ENCODE measurements at places on chromosomes 7 and 10. TPM values are rescaled to one million over a fixed set of nuclear protein-coding genes. Genes with fewer than 3 reads are reported as not detected.

DNA sequence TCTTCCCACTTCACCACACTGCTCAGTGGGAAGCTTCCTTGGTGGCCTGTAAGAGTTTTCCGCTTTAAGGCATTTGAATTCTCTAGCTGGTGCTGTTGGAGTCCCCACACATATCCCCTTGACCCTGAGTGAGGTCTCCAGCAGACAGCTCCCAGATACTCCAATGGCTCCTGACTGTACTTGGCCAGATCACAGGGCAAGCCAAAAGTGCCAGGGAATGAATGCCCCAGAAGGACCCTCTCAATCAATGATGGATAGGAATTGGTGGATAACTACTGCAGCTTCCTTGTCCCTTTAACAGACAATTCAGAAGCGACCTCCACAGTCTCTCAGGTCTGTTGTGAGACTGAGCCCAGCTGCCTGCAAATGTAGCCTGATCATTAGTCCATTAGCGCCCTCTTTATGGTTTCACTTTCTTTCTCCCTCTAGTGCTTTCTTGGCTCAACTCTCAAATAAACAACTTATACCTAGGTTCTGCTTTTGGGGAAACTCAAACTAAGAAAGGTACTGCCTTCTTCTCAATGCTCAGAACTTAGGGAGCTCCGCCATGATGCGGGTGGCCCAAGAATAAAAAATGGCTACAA lies 283.0 kb downstream of the TCF7L2 start:
- no peak for DNase-seq

DNA sequence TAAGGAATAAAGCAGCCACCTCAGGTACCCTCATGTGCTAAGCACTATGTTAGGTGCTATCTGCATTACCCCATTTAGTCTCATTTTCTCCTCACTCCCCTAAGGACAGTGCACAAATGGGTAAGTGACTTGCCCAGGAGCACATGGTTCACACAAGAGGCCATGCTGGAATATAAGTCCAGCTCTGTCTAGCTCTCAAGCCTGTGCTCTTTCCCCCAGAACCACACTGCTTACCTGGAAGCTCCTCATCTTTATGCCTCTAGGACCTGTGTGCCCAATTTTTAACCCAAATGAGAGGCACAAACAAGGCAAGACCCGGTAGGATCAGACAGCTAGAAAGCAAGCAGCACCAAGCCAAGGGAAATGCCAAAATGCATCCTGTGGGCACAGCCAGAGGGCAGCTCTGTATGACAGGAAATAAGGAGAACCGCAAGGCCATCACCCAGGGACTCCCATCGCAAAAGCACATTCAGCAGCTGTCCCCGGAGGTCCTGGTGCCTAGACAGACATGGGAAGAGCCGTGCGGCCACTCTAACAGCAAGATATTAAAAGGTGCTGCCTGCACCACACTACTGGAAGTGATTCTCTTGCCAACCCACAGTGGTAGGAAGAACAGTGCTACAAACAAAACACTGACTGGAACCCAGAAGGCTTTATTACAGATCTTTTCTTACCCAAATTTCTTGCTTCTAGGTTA lies 88.1 kb downstream of the GSAP start:
- DNase-seq: no peak

DNA sequence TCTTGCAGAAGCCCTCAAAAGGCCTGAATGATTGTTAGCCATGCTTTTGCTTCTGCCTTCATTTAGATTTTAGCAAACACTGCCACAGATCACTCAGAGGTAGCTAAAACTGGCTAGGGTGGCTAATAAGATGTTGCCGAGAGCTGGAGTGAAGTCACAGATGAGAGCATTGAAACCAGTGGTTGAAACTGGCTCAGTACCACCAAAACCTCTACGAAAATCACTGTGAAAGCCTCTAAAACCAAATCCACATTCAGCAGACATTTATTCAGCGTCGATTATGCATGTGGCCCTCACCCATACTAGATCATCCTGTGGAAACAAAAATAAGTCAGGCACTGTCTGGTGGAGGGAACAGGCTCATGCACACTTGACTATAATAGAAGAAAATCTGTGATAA lies 50.8 kb downstream of the PIK3CG start:
- DNase-seq: no peak

DNA sequence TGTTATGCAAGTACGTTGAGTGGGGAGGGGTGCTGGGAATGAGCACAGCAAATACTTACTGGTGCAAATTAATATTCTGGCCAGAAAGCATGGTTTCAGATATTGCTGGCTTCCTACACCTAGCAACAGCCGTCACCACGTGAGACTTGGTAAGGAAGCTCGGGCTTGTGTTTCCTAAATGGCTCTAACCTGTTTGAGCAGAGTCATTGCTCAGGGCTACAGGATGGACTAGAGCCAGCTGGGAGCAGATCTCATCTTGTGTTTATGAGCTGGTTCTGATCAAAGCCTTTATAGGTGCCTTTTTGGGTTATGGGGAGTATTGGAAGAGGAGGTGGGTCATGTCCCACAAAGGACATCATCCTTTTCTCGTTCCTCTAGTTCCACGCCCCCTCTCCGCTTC lies 200.3 kb downstream of the BUB3 start:
- DNase-seq: no peak

- DNase-seq: no peak
Observed at GRCh38 chr7:77627309-77627676, 69.0 kb upstream of the RSBN1L start.

GRCh38 chr10:88216976-88217375 lies 353.6 kb downstream of the PTEN start:
- no peak for DNase-seq

DNA sequence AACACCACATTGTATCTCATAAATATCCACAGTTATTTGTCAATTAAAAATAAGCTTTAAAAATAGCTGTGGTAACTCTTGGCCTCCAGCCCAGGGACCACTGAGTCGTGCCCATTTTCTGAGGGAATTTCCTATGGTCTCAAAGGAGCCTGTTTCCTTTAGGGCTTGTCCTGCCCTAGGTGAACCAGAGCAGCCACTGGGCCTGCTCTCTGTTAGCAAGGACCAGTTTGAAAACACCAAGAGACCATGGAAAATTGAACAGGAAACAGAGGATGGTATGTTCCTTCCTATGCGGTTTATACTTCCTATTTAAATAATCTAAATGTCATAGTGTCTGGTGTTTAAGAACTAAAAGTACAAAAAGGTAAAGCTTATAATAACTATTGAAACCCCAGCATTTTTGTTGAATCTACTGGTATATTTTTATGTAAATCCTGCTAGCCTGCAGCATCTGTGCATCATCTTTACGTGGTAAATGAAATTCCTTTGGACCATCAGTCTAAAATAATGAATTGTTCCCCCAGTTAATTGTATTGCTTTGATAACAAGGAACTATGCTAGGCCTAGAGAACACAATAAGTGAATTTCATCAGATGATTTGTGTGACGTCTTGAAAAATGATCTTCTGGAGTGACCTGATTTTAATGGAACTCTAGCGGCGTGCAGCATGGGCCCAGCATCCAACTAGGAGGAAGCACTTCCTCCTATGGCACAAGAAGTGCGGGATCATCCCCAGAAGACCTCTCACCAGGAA lies 333.7 kb downstream of the GFRA1 start:
- no peak for DNase-seq

DNA sequence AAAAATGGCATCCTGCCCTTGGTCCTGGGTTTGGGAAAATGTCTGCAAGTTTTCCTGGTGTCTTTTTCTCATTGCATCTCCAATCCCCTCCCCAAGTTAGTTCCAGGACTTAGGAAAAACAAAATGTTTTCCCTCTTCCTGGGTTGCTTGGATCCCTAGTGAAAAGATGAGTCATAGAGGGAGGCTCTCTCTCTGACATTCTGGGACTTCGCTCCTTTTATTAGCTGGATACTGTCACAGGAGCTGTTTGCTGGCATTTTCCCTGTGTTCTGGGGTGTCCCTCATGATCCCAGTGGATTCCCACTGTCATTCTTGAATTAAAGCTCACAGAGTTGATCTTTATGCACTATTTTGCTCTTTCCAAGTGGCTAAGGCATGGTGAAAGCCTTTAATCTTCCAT lies 316.4 kb upstream of the MBL2 start:
- DNase-seq: no peak

DNA sequence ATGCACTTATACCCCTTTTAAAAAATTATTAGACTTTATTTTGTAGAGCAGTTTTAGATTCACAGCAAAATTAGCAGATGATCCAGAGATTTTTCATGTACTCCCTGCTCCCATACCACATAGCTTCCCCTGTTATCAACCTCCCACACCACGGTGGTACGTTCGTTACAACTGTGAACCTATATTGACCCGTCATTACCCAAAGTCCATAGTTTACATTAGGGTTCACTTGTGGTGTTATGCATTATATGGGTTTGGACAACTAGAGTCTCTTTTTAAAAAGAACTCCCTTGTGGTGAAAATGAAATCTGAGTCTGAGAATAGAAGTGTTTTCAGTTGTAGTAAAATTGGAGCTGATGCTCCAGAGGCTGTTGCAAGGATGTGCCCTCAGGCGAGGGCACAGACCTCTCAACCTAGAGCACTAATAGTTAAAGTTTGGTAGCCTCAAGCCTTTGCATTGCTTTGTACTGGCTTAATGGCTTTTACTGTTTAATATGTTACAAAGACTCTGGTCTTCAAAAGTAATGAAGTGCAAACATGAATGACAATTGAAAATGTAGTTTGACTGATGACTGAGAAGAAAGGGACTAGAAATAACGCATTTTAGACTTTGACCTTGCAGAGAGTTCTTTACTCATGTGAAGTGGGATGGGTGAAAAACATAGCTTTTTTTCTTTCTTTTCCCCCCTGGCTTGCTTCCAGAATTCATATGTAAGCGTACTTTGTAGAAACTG lies 30.6 kb upstream of the CSTF2T start:
- DNase-seq: no peak

- DNase-seq: no peak
Observed at GRCh38 chr7:140983802-140984201, 30.9 kb downstream of the MRPS33 start.

GRCh38 chr7:117283371-117283770 lies 39.5 kb downstream of the WNT2 start:
- DNase-seq: no peak

- no peak for DNase-seq
Observed at GRCh38 chr10:70537398-70538194, 59.0 kb downstream of the PALD1 start.

GRCh38 chr7:21911341-21911875 lies 34.3 kb downstream of the CDCA7L start:
- no peak for DNase-seq

DNA sequence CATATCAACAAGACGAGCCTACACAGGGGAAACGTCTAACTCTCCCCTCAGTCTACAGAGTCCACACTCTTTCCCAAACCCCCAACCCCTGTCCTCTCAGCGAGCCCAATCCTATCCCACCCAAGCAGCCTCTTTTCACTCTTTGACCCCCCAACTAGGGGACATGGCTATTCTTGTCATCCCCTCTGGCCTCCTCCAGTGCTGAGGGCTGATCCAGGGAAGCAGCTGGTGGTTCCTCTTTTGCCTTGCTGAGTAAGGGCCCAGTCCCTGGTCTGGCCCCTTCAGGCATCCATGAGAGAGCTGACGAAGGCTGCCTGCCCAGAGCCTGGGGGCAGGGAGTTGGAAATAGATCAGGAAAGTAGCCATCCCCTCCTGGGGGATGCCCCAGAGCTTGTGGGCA lies 6.4 kb downstream of the NOBOX start:
- no peak for DNase-seq

DNA sequence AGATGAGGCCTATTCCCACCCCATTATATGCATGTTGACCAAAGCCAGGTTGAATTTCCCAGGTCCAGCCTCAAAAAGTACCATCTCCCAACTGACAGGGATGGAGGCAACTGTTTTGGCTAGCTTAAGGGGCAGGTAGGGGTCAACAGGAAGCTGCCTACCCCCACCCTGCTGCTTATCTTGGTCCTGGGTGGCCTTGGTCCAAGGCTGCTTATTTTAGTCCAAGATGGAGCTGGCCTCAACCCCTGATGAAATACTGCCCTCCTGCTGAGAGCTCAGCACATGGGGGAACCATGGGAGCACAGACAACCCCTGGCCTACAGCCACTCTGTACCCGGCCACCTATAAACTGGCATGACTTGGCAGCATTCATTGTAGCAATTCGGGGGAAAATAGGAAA lies 23.1 kb downstream of the MYO1G start:
- DNase-seq: no peak

GRCh38 chr7:30968294-30968693 lies 4.5 kb downstream of the GHRHR start:
- no peak for DNase-seq

DNA sequence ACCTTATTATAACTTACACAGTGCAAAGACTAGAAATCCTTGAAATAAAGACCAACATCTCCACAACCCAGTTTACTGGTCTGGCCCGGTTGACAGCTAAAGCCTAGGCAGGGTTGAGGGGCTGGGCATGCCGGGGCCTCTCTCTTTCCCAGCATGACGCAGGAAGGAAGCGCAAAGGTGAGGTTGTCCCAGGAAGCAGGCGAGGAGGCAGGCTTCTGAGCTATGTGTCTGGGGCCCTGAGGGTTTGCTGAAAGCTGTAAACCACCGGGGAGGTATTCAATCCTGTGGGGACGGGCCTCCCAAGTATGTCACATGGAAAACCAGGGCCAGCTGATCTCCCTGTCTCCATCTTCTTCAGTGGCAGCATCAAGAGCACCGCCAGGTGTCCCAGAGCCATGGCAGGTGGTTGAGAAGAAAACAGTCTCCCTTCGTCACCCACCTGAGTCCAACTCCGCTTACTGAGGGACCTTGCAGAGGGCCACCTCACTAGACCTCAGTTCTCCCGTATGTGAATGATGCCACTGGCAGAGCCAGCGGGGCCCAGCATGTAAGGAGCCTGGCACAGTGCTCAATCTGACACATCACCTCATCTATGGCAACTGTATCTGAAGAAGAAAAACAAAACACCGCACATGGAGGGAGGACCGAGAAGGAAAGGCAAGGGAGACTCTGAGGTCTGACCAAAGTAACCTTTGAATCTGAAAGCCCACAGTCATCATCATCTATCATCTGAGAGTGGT lies 49.5 kb downstream of the FAM53B start:
- peak; percentile 39 for DNase-seq

GRCh38 chr10:72079356-72079755 lies 9.0 kb downstream of the SPOCK2 start:
- no peak for DNase-seq

- no peak for DNase-seq
Observed at GRCh38 chr10:98696516-98696915, 249.8 kb upstream of the HPS1 start.

- DNase-seq: no peak
Observed at GRCh38 chr7:19296617-19297016, 151.4 kb upstream of the FERD3L start.

- DNase-seq: no peak
Observed at GRCh38 chr7:12670000-12670729, 17.3 kb upstream of the ARL4A start.

GRCh38 chr7:151272405-151272804 lies 23.9 kb upstream of the SMARCD3 start:
- DNase-seq: no peak

The PILRA gene
- 0.93 TPM for polyA plus RNA-seq

The SLC29A4 gene
- polyA plus RNA-seq: 2.6 TPM

The FOXI2 gene
- 0.03 TPM for polyA plus RNA-seq

The GPR15LG gene
- polyA plus RNA-seq: 0.09 TPM

The CPA4 gene
- 0.09 TPM for polyA plus RNA-seq

The C10orf105 gene
- polyA plus RNA-seq: 0.01 TPM

The DPCD gene
- polyA plus RNA-seq: 13.1 TPM

The CABCOCO1 gene
- polyA plus RNA-seq: 0.04 TPM

The DGKB gene
- polyA plus RNA-seq: 0.04 TPM
